ENCODE measurements at places on chromosomes 7 and 10.
A peak's percentile ranks its signal among the peaks of the same experiment; 100 is the strongest.

DNA sequence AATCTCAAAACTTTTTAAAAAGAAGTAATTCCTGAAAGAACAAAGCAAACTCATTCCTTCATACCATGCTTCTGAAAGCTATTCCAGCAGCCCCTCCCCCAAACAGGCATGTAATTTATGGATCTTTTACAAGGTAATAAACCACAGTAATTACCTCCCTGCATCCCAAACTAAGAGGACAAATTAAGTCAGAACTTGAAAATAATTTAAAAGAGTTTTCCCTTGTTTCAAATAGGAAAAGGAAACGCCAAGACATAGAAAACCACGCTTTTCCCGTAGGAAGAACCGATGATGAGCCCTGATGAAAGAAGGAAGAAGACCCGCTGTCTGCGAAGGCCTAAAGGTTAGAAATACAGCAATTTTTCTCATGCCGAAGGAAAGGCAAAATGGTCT, 8.9 kb downstream of the HOXA4 start:
- no peak for DNase-seq

GRCh38 chr10:21733710-21734109, 199.7 kb downstream of the MLLT10 start:
- DNase-seq = no peak

GRCh38 chr7:141221007-141221612, 147.2 kb downstream of the TMEM178B start:
- no peak for DNase-seq

GRCh38 chr10:133445268-133445732, 8.4 kb upstream of the SCART1 start:
- DNase-seq = peak; percentile 2

GRCh38 chr10:74223755-74224529, 72.9 kb downstream of the ADK start:
- no peak for DNase-seq

- DNase-seq = no peak
Measured at GRCh38 chr7:26286157-26286556, 5.5 kb upstream of the SNX10 start.

- no peak for DNase-seq
Measured at GRCh38 chr7:11969643-11970042, 137.6 kb upstream of the THSD7A start.

DNA sequence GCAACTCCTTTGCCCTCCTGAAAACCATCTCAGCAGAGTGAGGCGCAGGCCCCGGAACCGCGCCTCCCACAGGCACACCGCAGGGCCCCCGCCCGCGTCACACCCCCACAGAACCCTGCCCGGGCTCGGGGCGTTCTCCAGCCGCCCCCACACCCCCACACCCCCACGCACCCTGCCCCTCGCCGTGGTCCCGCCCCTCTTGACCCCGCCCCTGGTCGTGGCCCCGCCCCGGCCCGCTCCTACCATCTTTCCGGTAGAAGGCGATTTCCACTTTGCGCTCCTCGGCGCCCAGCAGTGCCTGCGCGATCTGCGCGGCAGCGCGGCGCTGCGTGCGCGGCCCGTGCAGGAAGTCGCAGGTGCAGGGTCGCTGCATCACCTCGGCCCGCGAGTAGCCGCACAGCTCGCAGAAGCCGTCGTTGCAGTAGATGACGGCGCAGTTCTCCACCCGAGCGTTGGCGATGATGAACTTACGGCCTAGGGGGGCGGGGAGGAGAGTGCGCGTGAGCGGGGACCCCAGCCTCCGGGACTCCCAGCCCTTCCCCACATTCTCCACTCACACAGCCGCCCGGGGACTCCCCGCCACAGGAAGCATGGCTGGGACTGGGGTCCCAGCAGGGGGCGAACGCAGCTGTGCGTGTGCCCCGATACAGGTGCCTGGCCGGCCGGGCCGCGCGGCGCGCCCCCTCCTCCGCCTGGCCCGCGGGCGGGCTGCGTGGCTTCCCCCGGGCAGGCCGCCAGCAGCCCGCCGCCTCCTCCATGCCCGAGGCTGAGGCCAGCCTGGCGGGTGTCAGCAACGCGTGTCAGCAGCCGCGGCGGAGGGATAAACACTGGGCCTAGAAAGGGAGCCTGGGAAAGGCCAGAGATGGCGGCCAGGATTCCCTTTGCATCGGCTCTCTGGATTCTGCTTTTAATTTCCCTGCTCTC, 3.4 kb downstream of the KCNH2 start:
- peak; percentile 84 for DNase-seq

DNA sequence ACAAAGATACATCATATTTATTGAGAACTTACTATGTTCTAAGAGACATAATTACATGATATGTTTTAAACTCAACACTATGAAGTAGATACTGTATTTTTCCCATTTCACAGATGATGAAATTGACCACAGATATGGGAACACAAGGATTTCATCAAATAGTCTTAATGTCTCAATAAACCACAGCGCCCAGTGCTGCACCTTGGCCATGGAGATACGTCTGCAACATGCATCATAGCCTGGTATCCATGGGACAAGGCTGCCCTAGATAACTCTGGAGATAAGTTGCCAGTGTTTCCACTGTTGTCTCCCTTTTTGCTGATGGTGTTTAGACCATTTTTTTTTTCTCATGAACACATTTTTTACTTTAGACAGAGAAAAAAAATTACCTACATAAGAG, 97.5 kb downstream of the GNAT3 start:
- DNase-seq = no peak

DNA sequence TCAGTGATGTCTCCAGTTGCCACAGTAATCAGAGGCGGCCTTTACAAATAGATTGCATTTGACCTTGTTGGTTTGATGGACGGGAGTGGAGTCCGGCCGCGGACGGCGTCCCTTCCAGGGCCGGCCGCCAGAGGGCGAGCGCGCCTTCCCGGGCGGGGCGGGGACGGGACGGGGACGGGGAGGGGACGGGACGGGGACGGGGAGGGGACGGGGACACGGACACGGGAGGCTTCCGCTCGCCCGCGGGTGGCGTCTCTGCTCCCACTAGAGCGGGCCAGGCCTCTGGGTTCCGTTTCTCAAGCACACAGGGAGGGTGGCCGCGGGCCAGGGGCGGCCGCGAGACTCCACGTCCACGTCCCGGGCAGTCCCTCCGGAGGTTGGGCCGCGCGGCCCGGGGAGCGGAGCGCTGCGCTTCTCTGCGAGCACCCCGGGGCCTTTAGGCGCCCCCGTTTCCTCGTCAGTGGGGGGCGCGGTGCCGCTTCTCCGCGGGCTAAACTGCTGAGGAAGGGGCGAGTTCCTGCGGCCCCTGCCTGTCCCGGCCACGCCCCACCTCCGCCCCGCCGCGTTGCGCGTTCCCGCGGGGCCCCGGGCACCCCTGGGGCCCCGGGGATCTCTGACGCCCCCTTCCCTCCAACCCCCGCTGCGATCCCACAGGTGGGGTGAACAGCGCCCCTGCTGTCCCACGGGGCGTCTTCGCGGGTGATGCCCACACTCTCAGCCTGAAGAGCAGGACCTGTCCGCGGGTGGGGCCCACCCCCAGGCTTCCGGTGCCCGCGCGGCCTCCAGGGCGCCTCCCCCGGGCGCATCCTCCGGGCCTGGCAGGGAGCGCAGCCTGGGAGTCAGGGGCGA, 84.2 kb upstream of the MKI67 start:
- DNase-seq = peak; percentile 62

- DNase-seq = no peak
Measured at GRCh38 chr7:88357294-88357693, 50.6 kb upstream of the STEAP4 start.

DNA sequence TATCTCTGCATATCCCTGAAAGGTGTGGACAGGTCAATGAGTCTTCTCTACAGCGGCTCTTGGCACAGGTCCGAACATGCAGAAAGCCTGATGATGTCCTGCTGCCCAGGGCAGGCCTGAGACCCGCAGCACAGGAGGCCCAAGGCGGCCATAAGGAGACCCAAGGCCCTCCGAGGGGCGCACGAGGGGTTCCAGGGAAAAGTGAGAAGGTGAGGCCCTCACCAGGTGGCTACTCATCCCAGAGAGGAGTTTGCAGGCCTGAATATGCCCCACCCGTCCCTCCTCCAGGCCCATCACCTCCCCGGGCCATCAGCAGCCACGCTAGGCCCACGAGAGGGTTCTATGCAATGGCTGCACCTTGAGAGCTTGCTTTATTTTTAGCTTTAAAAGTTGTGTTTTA, 173.4 kb upstream of the RHEB start:
- DNase-seq = no peak

DNA sequence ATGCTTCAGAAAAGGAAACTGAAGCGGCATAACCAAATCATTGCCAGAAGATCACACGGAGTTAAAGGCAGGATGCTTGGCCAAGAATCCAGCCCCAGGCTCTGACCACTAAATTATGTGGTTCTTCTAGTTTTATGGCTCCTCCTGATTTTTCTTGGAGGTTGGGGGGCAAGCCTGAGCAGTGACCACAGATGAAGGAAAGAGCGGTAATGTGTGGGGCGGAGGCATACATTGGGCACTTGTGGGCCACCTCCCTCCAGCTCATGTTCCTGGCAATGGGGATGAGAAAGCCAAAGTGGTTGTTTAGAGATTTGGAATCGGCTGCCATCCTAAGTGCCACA, 3.2 kb downstream of the TRPV6 start:
- no peak for DNase-seq

- DNase-seq = no peak
Measured at GRCh38 chr7:55060636-55061022, 41.8 kb downstream of the EGFR start.

- DNase-seq = no peak
Measured at GRCh38 chr7:35374858-35375257, 121.0 kb upstream of the TBX20 start.

GRCh38 chr7:43461349-43462024, 121.4 kb upstream of the STK17A start:
- DNase-seq = no peak

DNA sequence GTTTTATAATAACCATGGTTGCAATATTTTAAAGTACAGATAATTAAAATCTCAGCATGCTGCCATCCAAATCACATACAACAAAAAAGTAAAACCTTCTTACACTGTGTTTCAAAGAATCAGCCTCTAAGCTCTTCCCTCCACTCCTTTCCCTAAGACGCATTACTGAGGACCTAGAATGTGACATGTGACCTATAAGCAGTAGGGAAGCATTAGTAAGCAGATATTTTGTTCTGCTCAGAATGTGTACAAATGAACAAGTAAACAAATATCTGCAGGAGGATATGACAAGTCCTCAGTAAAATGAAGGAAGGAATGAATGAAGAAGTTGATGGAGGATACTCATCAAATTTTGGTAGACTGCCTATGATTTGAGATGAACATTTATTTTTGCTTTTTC, 49.1 kb downstream of the RAB11FIP2 start:
- no peak for DNase-seq

DNA sequence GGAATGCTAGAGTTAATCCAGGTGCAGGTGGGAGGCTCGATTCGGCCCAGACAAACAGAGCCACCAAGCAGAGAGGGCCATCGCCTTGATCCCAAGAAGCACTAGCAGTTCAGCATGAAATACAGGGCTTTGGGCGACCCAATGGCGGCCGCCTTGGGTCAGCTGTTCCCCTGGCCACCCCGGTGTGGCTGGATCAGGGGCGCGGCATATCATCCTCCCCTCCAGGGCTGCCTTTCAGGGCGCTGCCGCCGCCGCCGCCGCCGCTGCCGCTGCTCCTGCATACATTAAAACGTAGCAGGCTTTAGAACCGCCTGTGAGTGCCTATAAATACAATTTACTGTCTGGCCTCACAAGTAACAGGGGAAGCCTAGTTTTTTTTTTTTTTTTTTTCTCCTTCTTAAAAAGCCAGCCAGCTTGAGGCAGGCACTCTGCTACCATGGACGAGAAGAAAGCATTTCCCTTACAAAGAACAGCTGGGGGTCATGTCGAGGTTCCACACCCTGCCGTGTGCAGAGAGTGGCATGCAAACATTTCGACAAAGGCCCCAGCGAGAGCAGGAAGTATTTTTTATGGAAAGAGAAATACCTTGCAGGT, 57.7 kb upstream of the EFCAB10 start:
- no peak for DNase-seq

DNA sequence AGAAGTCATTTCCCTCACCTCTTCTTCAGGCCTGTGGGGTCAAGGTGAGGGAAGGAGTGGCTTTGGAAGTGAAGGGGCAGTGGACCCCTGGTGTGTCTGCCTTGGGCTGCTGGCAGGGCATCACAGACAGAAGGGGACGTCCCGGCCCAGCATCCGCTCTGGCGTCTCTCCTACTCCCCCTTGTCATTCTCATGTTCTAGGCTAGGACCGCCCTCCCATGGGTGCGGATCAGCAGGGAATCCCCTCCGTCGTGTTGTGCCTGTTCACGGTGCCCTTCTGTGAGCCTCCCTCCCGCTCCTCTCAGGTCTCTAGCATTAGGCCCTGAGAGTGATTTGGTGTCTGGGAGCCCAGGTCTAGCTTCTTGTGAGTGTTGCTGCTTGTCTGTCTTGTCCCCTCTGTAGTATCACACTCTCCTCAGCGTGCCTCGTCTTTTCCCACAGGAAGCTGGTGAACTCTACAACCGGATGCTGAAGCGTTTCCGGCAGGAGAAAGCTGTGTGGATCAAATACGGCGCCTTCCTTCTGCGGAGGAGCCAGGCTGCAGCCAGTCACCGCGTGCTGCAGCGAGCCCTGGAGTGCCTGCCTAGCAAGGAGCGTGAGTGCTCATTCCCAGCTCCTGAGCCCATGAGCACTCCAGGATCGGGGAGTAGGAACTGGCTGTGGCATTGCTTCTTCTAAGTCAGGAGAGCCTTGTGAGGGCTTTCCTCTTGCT, 8.5 kb downstream of the CALHM2 start:
- DNase-seq = no peak

- no peak for DNase-seq
Measured at GRCh38 chr7:141280100-141280499, 206.2 kb downstream of the TMEM178B start.

GRCh38 chr7:16579216-16579615, 52.6 kb downstream of the LRRC72 start:
- DNase-seq = no peak

DNA sequence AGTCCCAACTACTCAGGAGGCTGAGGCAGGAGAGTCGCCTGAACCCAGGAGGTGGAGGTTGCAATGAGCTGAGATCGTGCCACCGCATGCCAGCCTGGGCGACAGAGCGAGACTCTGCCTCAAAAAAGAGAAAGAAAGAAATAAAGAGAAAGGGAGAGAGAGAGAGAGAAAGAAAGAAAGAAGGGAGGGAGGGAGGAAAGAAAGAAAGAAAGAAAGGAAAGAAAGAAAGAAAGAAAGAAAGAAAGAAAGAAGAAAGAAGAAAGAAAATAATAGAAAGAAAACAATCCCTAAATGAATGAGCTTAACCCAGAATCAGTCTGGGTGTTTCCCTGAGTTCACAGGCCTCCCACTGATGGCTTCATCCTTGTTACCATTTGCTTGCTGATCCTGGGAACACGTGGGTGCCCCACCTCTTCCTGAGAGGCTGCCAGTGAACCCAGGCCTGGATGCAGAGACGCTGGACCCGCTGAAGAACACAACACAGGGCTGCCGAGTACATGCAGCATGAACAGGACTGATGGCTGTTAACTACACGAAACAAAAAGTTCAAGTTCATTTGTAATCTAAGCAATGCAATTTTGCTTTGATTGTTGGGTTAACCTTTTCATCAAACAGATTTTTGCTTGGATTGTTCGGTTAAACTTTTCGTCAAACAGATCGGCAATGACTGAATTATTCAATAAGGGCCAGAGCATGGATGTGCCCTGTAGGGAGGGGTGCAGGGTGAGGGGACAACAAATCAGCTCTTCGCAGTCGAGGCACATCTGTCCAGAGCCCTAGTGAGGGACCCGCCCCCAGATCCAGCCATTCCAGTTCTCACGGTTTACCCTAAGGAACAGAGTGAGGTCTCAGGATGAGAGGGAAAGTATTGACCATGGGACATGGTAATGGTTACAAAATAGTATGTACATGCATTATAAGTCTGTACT, 11.5 kb downstream of the NPFFR1 start:
- DNase-seq = no peak

- DNase-seq = no peak
Measured at GRCh38 chr7:27260211-27260610, 17.6 kb downstream of the EVX1 start.
